ENCODE measurements at places on chromosomes 4 and X.
A peak's percentile ranks its signal among the peaks of the same experiment; 100 is the strongest.

- no peak for DNase-seq
Measured at GRCh38 chrX:96979766-96980165, 96.1 kb downstream of the RPA4 start.

GRCh38 chrX:66008328-66008970 lies 31.4 kb downstream of the VSIG4 start:
- no peak for DNase-seq

DNA sequence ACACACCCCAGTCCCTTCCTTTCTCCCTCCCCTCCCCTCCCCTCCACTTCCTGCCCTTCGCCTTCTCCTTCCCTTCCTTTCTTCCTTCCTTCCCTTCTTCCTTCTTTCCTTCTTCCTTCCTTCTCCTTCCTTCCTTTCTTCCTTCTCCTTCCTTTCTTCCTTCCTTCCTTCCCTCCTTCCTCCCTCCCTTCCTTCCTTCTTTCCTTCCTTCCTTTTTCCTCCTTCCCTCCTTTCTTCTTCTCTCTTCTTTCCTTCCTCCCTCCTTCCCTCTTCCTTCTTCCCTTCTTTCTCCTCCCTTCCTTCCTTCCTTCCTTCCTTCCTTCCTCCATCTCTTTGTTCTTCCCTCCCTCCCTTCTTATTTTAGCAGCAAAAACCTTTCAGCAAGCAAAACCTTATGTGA lies 162.1 kb downstream of the EFNB1 start:
- DNase-seq: no peak

GRCh38 chrX:69285881-69286564 lies 120.8 kb upstream of the PJA1 start:
- peak; percentile 29 for DNase-seq

DNA sequence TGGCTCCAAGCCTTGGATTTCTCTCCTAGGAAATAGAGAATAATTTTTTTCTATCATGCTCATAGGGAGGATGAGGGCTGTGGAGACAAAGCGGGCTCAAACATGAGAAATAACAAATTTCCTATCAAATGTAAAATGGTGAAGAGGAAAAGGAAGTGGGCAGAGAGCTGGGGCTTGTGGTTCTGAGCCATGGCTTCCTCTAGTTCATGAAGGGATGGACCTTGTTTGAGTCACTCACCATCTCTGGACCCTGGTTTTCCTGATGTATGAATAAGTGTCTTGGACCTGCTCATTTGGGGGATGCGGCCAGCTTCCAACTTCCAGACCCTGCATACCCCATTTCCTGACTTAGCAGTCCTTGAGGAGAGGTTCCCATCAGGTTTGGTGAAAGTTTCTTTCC lies 63.0 kb downstream of the MSX1 start:
- no peak for DNase-seq

DNA sequence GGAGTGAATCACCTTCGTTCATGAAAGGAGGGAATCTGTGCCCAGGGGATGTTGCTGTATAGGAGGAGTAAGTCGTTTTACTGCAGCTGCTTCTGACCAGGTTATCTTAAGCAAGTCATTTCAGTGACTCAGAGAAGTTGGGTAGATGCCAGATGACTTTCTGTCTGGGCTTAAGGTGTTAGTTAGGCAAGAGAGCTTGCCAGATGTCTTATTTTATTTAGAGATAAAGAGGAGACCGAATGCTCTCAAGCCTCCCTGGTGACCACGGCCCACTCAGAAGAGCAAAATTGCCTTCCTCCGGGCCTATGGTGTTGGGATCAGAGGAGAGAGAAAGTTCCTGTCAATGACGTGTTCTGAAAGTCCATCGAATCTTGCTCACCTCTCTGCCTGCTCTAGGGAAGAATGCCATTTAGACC lies 16.3 kb upstream of the ZNF827 start:
- no peak for DNase-seq
